ENCODE measurements at places on chromosomes 1 and 21.

- DNase-seq = no peak
Measured at GRCh38 chr1:59856725-59857338, 42.1 kb downstream of the HOOK1 start.

DNA sequence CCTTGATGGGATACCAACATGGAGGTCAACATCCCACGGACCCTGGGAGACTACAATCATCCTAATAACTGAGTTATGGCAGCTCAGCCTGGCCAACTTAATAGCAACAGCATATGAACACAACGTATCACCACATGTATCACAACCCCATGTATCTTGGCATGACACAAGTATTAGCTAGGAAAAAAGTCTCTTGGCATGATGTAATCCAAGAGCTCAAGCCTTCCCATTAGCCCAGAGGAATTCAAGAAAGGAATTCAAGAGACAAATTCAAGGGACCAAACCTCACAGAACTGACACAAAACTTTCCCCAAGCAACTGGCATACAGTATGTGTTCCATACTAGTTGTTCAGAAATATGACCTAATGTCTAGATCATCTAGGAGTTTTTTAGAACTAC is 100.9 kb upstream of the HMGB4 start:
- no peak for DNase-seq

DNA sequence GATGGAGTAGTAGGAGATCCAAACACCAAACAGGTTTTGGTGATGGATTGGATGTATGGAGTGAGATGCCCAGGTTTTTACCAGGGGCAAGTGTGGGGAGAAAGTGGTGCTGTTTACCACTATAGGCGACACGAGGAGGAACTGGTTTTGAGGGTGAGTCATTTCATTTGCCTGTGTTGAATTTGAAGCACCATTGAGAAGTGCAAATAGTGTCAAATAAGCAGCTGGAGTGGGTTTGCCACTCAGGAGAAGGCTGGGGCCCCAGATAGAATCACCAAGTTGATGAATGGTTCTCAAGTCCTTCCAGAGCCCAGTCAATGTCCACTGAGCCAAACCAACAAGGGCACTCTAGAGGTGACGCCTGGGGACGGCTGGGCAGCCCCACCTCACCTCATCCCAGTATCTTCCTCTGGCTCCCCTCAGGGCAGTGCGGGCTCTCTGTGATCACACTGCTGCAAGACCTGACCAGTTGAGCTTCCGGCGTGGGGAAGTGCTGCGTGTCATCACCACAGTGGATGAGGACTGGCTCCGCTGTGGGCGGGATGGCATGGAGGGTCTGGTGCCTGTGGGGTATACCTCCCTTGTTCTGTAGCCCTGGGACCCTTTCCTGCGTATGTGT is 9.4 kb downstream of the RUSC1 start:
- DNase-seq = no peak

DNA sequence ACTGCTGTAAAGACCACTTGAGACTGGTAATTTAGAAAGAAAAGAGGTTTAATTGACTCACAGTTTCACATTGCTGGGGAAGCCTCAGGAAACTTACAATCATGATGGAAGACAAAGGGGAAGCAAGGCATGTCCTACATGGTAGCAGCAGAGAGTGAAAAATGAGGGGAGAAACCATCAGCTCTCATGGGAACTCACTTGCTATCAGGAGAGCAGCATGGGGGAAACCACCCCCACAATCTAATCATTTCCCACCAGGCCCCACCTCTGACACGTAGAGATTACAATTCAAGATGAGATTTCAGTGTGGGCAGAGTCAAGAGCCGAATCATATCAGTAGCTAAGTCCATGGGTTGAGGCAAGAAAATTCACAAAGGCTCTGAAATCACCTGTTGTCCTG is 23.8 kb upstream of the LYPD8 start:
- DNase-seq = no peak

DNA sequence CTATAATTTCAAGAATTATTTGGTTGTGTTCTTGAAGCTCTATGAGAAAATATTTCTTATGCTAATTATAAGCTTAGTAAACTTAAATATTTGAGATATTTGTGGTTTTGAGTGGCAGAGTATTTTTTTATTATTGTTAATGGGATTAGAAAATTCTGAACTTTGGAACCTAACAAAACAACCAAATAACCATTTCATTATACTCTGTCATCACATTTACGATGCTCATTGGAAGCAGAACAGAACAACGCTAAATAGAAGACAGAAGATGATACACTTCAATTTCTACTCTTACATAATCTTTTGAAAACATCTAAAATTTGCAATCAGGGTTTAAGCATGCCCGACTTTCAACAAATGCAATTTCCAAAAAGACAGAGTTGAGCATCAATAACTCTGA is 270.2 kb downstream of the PTPRC start:
- DNase-seq = no peak

- no peak for DNase-seq
Measured at GRCh38 chr1:99474350-99474893, 171.5 kb upstream of the PALMD start.

- DNase-seq = no peak
Measured at GRCh38 chr1:185062710-185063370, 17.5 kb downstream of the RNF2 start.

DNA sequence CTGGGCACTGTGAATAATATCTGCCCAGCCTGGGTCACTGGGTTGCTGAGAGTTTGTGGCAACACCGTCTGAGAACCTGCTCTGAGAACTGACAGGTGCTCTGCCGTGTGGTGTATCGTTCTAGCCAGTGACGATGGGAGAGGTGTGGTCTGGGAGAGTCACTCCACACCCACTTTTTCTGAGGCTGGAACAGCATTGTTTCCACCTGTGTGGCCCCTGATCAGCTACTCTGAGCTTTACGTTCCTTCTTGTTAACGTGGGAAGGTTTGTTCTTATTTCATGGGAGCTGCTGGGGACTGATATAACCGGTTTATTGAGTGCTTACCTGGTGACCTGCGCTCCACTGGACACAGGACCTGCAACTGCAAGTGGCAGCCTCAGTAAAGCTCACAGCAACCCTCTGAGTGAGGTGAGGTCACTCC is 34.8 kb upstream of the TENT5C start:
- no peak for DNase-seq

- DNase-seq = no peak
Measured at GRCh38 chr1:119467857-119468668, 38.9 kb upstream of the HSD3B1 start.

- no peak for DNase-seq
Measured at GRCh38 chr1:216005916-216006315, 417.3 kb downstream of the USH2A start.

DNA sequence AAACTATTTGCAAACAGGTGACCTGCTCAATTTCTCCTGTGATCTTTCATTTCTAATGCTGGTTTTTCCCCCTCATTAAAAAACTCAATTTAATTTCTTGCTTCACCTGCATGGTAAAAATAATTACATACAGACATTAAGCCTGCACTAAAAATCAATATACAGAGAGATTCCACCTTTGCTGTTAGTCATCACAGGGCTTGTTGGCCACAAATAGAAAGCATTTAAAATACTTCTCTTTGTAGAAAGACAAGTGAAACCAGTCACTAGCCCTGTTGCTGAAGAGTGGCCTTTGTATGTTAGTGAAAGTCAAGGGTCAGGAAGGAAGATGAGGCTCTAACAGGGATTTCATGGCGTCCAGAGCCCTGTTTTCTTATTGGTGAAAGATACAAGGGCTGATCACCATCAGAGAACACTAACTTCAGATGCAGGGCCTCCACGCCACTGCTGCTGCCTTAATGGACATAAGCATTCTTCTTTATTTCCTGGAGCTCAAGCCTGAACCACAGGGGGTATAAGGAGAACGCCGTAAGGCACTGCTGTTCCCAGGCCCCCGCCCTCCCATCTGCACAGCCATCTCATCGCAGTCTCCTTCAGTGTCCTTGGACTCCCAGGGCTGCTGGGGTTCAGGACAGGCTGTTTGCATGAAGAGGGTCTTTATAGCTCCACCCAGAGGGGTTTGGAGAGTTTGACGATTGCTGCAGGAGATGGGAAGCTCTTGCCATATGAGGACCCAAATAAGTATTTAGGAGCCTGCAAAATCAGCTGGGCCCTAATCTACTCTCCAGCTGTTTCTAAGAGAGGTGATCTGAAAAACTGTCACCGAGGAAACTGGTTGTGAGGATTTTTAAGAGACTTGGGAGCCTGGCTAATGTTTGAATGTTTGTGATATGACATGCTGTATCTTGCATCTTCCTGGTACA is 117.3 kb upstream of the IRF2BP2 start:
- DNase-seq = peak; percentile 30

DNA sequence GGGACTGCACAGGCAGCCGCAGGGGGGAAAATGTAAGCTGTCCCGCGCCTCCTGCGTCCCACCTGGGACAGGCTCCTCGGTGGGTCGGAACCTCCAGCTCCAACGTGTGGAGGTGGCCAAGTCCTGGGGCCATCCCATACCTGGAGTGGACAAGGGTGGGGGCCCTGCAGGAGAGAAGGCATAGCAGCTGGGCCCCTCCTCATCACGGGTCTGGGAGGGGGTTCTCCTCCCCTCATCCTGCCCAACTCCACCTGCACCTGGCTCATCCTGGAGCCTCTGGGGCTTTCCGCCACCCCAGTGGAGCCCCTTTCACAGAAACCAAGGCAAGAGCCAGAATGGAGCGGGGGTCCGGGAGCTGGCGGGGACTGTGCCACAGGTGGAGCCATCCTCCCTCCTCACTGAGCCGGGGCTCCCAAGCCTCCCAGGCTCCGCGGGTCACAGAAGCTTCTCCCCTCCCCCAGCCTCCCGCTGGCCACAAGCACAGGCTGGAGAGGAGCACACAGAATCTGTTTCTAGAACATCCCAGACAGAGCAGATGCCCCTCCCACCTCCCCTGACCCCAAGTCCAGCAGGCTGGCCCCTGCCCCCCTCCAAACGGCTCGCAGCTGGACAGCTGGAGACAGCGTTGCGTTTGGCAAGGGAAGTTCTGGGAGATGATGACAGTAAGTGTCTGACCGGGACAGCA is 65.8 kb downstream of the MEGF6 start:
- DNase-seq = no peak

- DNase-seq = no peak
Measured at GRCh38 chr1:235018161-235018560, 110.5 kb downstream of the TOMM20 start.

DNA sequence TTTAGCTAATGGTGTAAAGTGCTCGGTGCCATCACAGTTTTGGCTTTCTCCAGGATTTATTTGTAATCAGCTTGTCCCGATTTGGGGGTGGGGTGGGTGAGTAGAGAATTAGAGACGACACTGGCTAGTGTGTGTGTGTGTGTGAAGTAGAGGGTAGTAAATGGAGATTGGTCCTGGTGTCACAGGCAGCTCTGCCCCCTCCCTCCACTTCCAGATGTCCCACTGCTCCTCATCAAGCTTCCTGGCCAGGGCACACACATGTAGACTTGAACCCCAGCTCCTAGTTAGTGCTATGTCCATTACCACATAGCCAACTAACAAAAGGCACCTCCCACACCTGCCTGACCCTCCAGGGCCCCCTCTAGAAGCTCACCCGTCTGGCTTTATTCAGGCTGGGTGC is 3.2 kb downstream of the TRNP1 start:
- no peak for DNase-seq

DNA sequence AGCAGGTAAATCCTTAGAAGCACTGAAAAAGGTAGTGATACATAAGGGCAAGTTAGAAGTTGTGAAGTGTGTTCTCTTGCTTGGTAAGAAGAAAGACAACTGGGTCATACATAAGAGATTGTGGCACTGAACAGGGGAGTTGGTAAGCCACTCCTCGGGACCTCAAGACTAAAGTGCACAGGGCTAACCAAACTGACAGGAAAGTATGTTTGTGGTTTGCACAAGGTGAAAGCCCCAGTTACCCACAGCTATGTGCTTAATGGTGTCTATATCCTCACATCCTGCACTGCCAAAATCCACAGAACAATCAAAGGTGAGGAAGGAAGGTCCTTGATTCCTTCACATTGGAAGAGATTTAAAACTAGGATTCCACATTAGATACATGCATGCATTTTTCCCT is 276.5 kb downstream of the DNM3 start:
- DNase-seq = peak; percentile 81

- no peak for DNase-seq
Measured at GRCh38 chr1:55320891-55321290, 105.7 kb upstream of the USP24 start.

- DNase-seq = no peak
Measured at GRCh38 chr1:24455272-24455671, 39.7 kb downstream of the NIPAL3 start.

DNA sequence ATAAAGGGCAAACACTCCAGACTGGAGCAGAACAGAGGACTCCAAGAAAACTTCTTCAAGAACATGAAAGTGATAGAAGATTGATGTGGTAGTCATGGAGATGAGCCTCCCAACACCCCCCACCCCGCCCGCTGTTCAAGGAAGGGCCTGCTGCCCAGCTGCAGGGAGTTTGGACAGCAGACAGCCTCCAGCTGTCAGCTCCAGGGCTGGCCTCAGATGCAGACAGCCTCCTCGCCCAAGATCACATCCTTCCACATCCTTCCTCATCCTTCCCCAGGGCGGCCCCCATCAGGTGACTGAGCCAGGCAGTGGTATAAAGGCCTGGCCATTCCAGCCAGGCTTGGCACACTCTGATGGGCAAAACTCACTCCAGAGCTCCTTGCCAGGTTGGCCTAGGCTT is 24.6 kb downstream of the HMGN2 start:
- DNase-seq = no peak

- DNase-seq = no peak
Measured at GRCh38 chr1:30384286-30385245, 338.8 kb downstream of the MATN1 start.

GRCh38 chr1:31781138-31781755 is 17.1 kb upstream of the ADGRB2 start:
- DNase-seq = no peak

DNA sequence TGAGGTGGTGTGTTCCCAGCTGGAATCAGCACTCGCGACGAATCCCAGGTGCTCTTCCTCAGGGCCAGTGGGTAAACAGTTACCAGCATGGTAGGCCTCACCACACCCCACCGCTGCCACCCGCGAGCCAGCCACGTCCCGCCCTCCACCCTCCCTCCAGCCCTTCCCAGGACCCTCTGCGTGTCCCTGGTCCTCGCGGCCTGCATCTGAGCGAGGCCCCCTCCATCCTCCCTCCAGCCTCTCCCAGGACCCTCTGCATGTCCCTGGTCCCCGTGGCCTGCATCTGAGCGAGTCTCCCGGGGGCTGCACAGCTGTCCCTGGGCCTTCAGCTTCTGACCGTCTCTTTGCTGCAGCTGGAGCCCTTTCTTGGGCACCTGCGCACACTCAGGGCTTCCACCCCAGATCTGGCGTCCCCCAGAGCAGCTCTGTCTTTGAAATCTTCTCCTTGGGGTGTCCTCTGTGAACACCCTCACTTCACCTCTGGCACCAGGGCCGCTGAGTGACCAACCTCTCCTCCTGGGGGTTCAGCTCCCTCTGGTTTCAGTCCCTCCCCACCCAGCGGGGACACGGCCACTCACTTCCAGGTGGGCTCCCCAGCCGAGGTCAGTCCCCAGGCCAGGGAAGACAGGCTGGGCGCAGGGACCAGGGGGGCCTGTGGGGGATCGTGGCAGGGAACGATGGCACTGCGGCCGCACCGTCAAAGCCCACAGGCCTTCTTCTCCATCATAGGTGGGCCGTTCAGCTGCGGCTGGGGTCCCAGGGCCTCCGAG is 57.8 kb upstream of the COL6A2 start:
- DNase-seq = no peak

- DNase-seq = no peak
Measured at GRCh38 chr1:169042377-169042776, 64.1 kb upstream of the ATP1B1 start.

All from CD4-positive, CD25-positive, alpha-beta regulatory T cell (primary cell).